ENCODE measurements at places on chromosomes 11 and 22. TPM values are rescaled to one million over a fixed set of nuclear protein-coding genes. Genes with fewer than 3 reads are reported as not detected.

The HPX gene
- total RNA-seq, result 0.68 TPM

The CDC42BPG gene
- 33.8 TPM for total RNA-seq

The DNAJB7 gene
- not detected for total RNA-seq

The ISX gene
- not detected for total RNA-seq

The TMEM191C gene
- total RNA-seq, result 4.0 TPM

The RCE1 gene
- 42.1 TPM for total RNA-seq

GRCh38 chr22:35632935-35633334, 15.3 kb upstream of the APOL6 start:
- no peak for DNase-seq

- no peak for DNase-seq
Measured at GRCh38 chr22:47357493-47357892, 595.0 kb downstream of the TBC1D22A start.

- DNase-seq, result no peak
Measured at GRCh38 chr11:109730669-109731068, 308.7 kb downstream of the C11orf87 start.

DNA sequence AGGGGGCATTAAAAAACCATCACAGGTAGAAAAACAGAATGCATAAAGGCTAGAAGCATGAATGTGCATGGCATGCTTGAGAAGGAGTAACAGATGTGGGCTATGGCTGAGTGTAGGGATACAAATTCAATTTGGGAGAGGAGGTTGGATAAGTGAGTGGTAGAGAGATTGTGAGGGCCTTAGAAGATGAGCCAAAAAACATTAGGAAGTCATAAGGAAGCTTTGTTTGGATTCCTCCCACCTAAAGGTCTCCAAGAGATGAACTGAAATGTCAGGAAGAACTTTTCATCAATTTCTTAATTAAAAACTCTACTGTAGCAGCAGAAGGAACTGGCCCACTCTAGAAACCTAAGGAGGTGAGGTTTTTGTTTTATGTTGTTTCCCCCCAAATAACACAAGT, 41.2 kb upstream of the CSNK2A3 start:
- DNase-seq, result no peak

DNA sequence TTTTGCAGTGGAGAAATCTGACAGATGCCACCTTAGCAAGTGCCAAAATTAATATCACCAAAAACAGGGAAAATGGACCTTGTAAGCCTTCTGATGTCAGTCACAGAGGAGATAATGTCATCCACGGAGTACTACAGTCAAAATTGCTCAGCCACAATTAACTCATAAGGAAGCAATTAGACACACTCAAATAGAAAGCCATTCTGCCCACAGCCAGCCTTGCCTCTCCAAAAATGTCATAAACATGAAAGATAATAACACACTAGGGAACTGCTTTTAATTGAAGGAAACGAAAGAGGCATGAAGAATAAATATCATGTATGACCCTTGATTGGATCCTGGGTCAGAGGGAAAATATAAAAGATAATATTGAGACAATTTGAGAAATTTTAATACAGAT, 505.6 kb upstream of the API5 start:
- no peak for DNase-seq

DNA sequence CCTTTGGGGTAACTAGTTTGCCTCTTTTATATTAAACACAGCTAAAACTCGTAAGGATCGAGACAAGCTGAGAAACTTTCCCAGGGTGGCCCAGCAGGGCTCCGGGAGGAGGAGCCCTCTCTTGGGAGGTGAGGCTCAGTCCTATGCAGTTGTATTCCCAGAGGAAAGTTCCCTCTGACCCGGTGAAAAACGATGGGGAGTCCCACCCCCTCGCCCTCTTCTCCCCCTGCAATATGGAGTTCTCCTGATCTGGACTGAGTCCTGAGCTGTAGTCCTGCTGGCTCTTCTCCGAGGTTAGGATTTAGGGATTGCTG, 1.3 kb downstream of the NTM start:
- no peak for DNase-seq

DNA sequence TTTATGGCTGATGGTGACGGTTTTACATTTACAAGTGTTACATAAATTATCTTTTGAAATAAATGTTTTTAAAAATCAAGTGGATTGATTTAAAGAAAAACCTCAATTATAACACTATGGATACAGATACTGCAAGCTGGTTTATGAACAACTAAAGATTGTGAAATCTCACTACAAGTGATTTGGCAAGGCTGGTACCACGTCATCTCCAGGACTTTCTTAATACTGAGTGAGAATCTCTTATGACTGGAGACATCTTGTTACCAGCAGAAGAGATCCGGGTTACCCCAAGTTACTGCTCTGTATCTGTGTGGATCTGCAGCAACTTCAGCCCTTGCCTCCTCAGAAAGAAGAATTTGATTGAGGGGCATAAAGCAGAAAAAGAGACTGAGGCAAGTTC, 452.9 kb downstream of the MN1 start:
- DNase-seq, result no peak

- DNase-seq, result no peak
Measured at GRCh38 chr22:25878933-25879332, 136.9 kb downstream of the MYO18B start.

DNA sequence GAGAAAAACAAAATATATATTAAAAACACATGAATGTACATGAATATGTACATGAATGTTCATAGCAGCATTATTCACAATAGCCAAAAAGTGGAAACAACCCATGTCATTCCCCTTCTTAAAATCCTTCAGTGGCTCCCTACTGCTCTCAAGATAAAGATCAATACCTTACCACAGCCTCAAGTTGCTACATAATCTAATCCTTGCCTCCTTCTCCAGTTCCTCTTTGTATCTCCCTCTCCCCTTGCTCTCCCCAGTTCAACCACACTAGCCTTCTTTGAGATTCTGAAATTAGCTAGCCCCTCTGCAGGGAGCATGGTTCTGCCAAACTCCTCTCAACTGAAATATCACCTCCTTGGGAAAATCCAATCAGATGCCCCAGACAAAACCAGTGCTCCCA, 28.1 kb downstream of the MTMR2 start:
- no peak for DNase-seq

DNA sequence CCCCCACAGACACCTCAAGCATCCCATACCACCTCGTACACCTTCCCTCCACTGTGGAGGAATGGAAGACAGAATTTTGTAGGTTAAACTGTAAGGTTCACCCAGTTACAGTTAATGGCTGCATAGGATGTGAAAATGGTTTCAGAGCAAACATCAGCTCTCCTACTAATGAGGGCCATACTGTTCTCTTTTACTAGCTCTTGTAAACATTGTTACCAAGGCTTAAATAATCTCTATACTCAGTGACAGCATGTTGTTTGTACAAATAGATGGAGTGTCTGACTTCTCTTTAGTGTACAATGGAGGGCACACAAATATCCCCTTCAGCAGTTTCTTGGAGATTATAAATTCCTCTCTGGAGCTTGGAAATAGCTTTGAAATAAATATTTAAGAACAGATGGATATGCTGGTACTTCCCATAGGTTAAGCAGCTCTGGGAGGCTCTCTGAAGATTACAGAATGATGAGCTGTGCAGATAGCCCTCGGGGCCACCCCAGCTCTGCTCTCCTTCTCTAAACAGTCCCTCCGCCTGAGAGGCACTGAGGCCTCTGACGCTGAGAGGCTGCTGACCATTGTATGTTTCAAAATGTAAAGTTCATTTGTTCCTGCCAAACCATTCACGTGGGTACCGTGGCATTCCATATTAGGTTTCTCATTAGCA, 25.7 kb downstream of the TTC12 start:
- no peak for DNase-seq

Data from PC-9 (cell line).